ENCODE measurements at places on chromosomes 16 and 17.

GRCh38 chr17:75006653-75007052 is 5.8 kb upstream of the MRPL58 start:
- no peak for DNase-seq

- DNase-seq = no peak
Observed at GRCh38 chr17:27342059-27342458, 48.1 kb downstream of the WSB1 start.

DNA sequence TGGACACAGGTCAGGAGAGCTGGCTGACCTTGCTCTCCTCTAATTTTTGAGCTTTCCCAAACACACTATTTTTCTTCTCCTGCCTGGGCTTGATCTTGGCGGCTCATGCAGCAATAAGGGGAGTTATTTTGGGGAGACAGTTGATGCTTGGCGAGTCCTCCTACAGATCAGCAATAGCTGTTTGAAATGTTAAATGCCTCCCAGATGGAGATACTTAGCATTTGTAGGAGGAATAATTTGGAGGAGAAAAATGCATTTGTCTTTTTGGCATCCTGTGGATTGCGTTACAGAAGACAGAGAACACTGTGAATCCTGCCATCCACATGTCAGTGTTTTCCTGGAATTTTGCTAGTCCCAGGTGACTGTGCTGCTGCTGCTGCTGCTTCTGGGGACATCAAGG is 328.0 kb upstream of the XYLT1 start:
- no peak for DNase-seq

DNA sequence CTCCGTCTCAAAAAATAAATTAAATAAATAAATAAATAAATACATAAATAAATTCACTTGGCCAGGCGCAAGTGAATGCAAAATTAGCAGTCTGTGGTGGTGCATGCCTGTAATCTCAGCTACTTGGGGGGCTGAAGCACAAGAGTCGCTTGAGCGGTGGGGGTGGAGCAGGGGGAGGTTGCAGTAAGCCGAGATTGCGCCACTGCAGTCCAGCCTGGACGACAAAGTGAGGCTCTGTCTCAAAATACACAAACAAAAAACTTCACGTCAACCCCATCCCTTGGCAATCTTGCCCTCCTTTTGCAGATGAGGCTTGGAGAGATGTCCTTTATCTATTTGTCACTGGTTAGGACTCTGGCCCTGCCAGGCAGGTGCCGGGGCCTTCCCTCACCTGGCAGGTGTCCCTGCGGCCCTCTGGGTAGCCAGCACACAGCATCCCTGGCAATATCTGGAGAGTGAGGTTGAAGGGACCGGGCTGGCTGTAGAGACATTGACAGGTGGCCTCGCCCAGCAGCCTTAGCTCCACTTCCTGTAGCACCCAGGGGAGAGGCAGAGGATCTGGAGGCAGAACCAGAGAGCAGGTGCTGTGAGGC is 4.4 kb downstream of the PRSS36 start:
- DNase-seq = no peak

DNA sequence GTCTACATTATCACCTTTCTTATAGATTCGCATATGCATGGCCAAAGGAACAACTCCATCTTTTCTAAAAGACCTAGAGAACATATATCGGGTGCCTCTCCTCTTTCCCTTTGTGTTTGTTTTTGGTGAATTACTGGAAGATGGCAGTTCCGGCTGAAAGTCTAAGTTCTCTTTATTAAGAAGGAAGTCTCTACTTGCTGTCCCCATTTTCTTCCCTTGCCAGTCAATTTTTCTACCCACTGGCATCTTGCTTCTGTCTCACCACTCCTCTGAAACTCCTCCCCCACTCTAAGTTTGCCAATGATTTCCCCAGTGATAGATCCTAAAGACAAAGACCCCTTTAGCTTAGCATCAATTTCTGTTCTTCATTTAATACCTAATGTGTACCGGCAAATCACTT is 93.9 kb upstream of the CORO6 start:
- DNase-seq = no peak

DNA sequence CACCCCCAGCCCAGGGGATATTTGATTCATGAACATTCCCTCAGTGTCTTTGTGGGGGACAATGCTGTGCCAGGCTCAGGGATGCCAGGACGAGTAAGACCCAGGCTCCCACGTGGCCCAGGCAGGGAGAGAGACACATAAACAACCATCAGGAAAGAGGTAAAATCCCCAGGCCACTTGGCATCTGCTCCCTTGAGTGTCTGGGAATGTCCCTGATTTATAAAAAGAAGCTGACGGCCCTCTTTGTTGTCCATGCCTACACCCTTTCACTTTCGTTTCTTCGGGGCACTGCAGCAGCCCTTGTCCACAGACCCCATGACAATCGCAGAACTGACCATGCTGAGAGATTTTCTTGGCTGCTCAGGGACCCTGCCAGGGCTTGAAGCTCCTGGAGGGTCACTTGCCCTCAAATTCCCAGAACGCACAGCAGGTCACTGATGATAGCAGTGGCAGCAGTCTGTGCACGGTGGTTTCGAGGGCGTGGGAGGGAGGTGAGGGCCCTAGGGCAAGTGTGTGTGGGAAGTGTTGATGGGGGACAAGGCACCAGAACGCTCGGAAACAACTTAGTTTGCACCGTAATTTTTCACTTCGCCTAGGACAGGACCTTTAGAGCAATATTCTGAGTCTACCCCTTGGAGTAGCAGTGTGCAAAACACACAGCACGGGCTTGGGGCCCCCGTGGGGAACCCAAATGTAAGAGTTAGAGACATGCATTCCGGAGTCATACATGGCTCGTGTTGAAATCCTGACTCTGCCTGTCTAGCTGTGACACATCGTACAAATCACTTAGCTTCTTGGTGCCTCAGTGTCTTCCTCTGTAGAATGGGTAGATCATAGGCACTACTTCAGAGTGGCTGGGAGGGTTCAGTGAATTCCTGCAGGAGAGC is 4.7 kb downstream of the NOD2 start:
- peak; percentile 50 for DNase-seq
